ENCODE measurements at places on chromosomes 1 and 21.

GRCh38 chr1:223430236-223430635, 37.0 kb downstream of the CCDC185 start:
- no peak for DNase-seq

DNA sequence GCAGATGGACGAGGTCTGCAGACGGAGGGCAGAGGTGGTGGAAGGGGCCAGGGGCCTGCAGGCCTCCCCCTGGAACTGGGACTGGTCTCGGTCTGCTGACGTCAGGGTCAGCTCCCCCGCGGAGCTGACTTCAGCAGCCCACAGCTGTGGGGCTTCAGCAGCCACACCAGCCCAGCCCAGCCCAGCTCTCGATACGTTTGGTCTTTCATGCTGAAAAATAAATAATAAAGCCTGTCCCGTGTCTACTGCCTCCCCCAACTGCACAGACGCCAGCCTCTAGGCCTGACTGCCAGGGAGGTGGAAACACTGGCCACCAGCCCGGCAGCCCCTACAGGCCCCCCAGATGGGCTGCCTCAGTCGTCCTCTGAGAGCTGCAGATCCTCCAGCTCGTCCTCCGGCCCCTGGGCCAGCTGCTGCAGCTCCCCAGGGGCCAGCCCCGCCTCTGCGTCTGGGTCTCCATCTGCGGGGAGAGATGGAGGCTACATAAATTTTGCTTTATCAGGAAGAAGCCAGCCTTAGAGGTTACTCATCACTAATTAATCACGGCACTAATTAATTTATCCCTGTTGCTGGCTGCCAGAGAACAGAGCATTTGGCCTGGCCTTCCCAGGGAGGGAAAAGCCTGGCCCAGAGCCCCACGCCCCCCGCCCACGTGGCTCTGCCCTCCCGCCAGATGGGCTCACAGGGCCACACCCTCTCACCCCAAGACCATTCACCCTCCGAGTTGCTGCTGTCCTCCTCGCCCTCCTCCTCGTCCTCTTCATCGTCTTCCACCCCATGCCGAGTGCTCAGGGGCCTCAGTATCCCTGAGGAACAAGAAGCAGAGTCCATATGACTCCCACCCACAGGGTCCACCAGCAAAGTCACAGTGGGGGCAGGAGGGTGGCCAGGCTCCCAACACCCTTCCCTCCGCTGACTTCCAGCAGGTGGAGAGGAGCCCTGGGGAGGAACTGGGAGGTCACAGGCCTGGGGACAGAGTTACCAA, 14.4 kb downstream of the NOC2L start:
- no peak for DNase-seq

- DNase-seq, result peak; percentile 55
Measured at GRCh38 chr1:1239614-1240347, 6.7 kb downstream of the C1QTNF12 start.

DNA sequence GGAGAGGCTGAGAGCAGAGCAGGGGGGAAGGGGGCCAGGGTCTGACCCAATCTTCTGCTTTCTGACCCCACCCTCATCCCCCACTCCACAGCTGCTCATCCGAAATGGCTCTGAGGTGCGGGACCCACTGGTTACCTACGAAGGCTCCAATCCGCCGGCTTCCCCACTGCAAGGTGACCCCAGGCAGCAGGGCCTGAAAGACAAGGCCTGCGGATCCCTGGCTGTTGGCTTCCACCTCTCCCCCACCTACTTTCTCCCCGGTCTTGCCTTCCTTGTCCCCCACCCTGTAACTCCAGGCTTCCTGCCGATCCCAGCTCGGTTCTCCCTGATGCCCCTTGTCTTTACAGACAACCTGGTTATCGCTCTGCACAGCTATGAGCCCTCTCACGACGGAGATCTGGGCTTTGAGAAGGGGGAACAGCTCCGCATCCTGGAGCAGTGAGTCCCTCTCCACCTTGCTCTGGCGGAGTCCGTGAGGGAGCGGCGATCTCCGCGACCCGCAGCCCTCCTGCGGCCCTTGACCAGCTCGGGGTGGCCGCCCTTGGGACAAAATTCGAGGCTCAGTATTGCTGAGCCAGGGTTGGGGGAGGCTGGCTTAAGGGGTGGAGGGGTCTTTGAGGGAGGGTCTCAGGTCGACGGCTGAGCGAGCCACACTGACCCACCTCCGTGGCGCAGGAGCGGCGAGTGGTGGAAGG, 17.1 kb upstream of the HDAC1 start:
- no peak for DNase-seq

DNA sequence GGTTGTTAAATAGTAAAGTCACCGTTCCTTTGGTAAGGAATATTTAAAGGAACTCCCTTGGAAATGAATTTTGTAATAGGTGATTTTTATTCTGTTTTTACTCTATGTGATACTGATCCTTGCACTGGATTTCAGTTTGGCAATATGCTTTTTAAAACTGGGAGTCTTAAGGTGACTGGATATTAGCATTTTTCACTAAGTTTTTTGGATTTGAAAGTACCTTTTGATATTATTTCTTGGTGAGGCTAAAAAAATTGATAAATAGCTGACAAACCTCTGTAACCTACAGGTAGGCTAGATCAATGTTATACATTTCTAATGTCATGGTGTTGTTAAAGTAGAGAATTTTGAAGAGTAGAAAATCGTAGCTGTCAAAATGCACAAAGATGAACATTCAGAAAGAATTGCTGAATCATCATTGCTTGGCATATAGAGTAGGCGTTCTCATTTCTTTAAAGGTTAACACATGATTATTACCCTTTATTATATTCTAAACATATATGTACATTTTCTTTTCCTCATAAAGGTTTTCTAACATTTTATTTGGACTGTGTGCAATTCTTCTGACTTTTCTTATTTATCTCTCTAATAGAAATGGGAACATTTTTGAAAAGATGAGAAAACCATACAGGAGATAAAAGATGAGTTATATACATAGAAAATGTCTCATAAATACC, 1.5 kb upstream of the DNAJB4 start:
- DNase-seq, result no peak

- no peak for DNase-seq
Measured at GRCh38 chr1:63012339-63012738, 228.4 kb downstream of the ATG4C start.

- DNase-seq, result no peak
Measured at GRCh38 chr1:199877526-199878384, 149.8 kb upstream of the NR5A2 start.

GRCh38 chr1:185646202-185646683, 87.9 kb upstream of the HMCN1 start:
- peak; percentile 39 for DNase-seq

- no peak for DNase-seq
Measured at GRCh38 chr1:10561497-10561896, 86.7 kb downstream of the PEX14 start.

DNA sequence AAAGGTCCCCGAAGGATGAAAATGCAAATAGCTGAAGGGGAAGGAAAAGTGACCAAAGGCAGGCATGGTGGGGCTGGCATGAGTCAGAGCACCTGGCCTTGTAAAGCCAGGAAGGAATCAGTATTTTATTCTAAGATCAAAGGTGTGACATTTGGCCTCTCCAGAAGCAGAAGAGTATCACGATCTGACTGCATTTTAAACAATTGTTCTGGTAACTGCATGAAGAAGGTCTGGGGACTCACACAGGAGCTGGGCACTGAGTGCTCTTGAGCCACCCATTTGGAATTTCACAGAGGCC, 23.2 kb downstream of the MAB21L3 start:
- DNase-seq, result no peak

- no peak for DNase-seq
Measured at GRCh38 chr1:1292851-1293250, 12.6 kb downstream of the SCNN1D start.

DNA sequence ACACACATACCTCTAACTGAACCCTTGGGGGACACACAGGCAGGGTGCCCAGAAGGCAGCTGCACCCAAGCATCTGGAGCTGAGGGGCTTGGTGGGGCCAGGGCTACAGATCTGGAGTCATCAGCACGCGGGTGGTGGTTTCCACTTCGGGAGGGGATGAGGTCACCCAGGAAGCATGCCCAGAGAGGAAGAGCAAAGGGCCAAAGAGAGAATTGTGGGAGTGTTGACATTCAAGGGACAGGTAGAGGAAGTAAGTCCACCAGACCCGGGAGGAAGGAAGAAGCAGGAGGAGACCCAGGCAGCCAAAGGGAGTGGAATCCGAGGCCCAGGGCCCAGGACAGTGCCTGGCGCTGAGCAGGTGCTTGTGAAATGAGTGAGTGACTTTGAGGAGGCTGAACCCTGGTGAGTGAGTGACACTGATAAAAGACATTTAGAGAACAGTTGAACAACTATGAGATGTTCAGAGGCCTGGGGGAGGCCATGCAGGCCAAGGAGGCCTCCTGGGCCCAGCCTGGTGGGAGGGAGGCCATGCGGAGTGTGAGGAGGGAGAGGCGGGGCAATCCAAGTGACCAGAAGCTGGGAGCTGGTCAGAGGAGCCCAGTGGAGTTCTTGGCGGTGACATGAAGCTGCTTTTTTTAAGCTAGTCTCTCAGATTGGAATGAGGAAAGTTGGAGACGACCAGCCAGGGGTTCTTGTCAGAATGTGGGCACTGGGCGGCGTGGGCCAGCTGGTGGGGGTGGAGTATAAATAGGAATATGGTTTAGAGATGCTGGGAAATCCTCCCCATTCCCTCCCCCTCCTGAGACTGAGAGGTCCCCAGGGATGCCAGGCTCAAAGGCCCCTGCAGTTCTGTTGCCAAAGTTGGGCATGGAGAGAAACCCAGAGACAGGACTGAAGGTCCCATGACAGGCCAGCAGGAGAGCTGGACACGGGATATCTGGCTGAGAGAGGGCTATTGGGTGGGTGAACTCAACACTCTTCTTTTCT, 7.9 kb downstream of the CDK18 start:
- DNase-seq, result no peak

All from liver (tissue), 10 donors.